ENCODE measurements at places on chromosomes 6 and 20.

DNA sequence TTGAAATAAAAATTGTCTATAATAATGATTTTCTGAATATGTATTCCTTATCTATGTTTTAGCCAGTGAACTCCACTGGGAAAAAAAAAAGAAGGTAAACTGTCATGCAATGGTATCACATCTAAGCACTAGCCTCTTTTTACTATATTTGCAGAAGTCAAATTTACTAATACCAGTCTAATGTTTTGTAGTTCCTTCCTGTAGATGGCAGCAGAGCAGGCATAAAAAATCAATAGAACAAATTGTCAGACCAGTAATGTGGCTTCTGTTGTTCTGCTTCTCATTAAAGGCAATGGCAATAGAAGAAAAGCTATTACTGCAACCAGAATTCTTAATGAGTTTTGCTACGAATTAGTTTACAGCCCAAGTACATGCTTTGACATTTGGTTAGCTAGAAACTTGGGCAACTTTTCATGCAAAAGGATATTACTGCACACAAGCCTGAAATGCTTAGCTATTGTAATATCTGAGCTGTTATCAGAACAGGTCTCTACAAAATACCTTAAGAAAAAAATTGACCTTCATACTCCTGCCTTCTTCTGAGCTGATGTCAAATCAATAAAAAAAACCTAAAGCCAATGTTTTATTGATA, 476.9 kb downstream of the KHDRBS2 start:
- DNase-seq = no peak

DNA sequence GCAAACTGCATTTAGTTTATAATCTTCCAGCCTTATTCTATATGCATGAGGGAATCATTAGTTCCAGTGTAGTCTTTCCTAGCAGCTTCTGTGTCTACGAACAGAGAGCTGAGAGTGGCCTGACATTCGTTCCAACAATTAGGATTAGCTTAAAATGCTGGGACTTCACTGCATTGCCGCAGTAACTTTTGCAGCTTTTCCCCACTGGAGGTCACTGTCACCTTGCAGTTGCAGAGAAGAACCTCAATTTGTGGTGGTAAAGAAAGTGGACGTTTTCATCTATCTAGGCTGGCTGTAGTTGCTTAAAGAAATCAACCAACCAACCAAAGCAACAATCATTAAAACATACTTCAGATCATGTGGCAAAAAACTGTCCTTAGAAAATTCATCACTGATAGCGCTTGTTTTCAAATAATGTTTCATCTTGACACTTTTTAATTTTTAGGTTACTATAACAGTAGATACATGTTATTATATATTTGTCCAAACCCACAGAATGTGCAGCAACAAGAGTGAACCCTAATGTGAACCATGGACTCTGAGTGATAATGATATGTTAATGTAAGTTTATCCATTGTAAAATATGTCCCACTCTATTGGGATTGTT, 12.2 kb downstream of the MYLK4 start:
- DNase-seq = peak; percentile 64

DNA sequence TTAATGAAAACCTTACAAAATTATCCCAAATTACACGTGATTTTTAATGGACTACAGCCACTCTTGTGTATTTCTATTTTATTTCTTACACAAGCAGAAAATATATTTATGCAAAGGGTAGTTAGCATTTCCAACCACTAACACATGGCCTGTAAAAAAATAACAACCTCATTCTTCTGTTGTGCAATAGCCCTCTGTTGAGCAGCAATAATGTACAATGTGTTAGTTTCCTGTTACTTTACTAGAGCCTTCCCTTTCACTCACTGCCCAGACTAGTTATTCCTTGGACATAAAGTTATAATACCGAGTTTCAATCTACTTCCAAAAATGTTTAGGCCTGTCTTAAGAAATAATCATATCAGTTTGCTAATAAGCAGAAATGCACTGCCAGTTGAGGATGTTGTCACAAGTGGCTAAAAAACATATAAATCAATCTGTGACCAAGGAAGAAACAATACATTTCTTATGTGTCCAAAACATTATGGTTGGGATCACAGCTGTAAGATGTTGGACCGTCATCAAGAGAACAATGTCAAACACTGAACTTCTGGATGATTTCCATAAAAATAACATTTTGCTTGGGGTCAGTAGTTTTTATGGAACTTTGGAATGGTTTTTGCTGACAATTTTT, 73.6 kb upstream of the RNF146 start:
- no peak for DNase-seq

DNA sequence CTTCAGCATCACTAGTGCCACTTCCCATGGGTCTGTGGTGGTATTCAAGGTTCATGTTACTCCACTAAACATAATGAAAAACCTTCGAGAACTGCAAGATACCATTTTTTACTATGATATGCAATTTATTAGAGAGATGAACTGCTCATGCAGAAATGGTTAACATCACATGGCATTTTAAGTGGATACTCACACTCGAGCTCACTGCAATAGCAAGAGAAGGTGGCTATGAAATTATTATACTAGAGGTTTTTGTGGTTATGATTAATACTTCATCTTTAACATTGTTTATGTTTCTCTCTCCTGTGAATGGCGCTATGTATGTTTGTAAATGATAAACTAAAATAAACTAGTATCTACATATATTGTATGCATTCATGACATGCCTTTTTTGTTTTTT, 35.1 kb downstream of the SCAF8 start:
- DNase-seq = no peak

DNA sequence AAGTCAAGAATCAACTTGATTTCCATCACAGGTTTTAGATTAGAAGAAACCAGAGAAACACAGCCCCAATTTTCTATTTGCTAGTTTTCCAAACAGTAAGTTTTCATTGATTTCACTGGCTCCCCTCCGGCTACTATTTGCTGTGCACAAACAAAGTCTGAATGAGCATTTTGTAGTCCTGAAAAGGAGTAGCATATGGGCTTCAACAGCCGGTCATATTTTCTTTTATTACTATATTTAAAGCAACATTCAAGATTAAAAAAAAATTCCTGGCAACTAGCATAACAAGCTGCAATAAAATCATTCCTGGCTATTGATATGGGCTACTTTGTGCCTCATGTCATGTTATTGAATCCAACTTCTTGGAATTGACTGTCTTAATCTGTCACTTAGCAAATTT, 48.3 kb downstream of the CARMIL1 start:
- no peak for DNase-seq

DNA sequence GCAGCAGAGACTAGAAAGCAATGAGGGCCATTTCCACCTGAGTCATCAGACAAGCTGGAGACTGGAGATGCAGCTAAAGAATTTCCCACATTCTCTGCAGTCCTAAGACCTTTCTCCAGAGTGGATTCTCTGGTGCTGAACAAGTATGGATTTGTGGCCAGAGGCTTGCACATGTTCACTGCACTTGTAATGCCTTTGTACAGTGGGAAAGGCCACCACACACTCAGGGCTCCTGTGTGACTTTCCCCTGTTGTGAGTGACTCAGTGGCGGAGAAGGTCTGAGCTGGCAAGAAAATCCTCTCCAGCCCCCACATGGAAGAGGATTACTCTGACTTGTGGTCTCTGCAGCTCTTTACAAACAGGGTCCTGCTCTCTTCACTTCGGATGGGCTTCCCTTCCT, 192.3 kb downstream of the C6orf118 start:
- no peak for DNase-seq

- no peak for DNase-seq
These were observed 159.6 kb downstream of the MTHFD1L start for GRCh38 chr6:151025076-151025475.

- DNase-seq = no peak
These were observed 16.1 kb upstream of the TSBP1 start for GRCh38 chr6:32387589-32388340.

DNA sequence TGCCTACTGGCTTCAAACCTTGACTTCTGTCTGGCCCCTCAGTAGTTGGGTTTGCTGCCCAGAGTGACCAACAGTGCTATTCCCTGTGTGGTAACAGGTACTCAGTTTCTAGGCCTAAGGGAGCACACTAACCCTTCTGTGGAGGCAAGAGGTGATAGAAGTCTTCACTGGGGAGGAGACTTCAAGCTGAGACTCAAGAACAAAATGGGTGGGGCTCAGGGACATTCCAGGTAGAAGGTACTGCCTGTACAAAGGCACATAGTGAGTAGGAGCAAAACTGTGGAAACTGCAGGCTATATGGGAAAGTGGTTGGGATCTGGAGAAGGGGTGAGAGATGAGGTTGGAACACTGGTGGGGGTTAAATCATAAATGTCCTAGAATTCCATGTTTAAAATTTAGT, 2.3 kb upstream of the SCAND1 start:
- no peak for DNase-seq

GRCh38 chr6:27836783-27837624, 75.2 kb downstream of the OR2B2 start:
- peak; percentile 52 for DNase-seq

GRCh38 chr20:62342910-62343309, 24.2 kb downstream of the LAMA5 start:
- DNase-seq = no peak

DNA sequence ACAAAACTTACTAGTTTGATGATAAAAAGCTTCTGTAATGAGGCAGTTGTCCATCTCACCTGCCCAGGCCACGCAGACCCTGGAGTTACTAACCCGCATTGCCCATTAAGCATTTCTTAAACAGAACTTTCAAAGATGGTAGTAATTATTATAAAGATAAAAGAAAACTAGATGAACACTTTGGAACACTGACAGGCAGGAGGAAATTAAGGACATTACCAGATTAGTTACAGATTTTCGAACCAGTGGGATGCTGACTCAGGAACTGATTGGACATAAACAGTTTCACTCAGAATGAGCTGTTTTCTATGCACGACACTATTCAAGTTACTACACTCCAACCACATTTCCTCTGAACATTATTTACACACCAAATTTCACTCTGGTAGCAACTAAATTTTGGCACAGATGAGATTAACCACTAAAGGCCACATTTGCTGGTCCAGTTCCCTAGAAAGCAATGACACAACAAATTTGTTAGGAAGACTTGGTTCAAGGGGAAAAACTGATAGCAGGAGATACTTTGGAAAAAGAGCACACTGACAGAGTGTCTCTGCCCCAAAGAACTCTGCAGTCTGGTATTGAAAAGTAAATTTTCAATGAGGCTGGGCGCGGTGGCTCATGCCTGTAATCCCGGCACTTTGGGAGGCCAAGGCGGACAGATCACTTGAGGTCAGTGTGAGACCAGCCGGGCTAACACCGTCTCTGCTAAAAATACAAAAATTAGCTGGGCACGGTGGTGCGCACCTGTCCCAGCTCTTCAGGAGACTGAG, 3.0 kb downstream of the ROMO1 start:
- no peak for DNase-seq

DNA sequence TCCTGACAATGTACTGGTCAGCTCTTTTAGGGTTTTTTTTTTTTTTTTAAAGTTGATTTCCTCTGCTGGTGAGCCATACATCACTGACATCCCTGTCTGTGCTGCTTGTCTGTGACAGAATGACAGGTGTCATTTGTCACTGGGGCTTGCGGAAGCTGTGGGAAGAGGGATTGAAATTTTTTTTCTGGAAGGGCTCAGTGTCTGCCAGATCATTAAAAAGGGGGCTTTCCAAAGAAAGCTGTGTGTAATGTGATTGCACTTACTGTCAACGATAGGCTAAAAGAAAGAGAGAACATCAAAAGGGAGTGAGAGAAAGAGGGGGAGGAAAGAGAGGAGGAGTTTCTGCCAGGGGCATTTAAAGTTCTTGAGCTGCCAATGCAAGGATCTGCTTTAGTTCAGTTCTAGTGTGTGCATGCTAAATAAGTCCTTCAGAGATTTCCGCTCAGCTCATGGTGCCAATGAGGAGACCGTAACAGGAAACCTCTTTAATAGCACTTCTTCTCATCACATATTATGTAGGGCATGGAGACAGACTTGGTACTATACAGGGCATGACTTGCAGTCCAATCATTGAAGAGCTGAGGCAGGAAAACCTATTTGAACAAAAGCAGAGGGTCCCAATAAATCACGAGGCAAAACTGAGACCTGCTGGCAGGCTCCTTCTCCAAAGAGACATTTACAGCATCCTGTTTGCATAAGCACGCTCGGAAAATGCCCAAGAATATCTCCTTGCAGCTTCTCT, 177.2 kb downstream of the TSHZ2 start:
- DNase-seq = no peak

- no peak for DNase-seq
These were observed 9.6 kb upstream of the PKIG start for GRCh38 chr20:44572551-44573500.

DNA sequence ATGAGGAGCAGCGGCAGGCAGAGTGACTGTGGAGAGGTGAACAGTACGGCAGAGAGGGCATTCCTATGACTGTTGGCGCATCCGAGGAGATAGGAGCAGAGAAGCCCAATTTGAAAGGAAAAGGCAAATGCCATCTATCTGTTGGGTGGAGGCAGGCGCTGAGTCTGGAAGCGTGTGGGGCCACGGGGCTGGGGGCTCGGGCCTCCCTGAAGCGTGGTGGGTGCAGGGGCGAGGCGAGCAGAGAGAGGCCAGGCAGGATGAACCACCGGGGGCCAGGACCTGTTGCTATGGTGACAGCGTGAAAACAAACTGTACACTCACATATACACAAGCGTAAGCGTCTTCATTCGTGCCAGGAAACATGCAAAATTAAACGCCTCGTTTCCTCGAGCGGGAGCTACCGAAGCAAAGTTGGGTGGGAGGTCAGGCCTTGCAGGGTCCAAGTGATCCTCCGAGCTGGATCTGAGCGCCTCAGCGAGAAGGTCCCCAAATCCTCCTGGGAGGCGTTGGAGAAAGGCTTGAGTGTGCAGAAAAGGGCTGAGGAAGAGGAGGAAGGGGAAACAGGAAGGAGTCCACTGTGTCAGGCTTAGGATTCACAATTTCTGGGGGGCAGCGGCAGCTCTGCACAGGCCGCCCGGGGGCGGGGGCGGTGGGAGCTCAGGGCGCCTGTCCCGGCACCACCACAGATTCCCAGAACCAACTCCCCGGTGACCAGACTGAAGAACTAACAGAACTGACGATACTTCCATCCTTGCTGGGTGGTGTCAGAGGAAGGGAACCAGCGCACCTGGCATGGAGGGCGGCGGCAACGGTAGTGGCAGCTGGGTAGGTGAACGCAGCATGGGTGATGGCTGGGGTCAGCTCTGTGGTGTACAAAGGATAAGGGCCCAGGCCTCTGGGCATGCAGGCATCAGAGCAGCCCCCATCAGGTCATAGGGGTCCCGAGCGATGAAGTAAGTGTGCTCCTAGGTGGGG, 68.2 kb downstream of the KHDC1L start:
- no peak for DNase-seq

DNA sequence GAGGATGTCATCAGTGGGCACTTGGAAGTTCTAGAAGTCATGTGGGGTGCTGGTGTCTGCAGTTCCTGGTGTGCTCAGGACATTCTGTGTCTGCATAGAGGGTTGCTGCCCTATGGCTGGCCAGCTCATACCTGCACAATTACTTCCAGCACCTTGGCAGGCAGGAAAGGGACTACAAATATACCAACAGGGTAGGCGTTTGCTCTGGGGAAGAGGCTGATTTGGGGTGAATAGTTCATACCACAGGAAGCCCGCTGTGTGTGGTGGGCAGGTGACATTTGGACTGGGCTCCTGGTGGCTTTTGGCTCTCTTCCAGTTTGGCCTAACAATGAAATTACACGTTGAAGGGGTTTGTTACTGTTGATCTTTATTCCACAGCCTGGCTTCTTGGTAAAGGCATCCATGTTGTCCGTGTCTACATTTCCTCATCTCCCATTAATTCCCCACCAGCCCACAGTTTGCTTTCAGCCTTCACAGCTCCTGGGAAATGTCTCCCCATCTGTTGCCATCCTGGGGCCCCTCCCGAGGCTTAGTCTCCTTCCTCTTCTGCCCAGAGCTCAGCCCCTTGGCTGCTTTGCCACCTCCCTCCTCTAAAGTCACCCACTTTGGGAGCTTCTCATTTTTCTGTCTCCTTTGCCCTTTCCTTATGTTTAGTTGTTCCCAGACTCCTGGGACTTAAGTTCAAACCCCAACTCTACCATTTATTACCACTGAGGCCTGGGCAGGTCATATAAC, 88.1 kb downstream of the RSPH3 start:
- peak; percentile 44 for DNase-seq

Data from CD4-positive, CD25-positive, alpha-beta regulatory T cell (primary cell).